ENCODE measurements at places on chromosomes 4 and X.

- no peak for DNase-seq
Measured at GRCh38 chr4:68907788-68908700, 43.6 kb downstream of the UGT2A3 start.

- no peak for DNase-seq
Measured at GRCh38 chr4:22692736-22693135, at the start of gene GBA3. TSS of gene GBA3 (plus strand) at chr4:22692937.

DNA sequence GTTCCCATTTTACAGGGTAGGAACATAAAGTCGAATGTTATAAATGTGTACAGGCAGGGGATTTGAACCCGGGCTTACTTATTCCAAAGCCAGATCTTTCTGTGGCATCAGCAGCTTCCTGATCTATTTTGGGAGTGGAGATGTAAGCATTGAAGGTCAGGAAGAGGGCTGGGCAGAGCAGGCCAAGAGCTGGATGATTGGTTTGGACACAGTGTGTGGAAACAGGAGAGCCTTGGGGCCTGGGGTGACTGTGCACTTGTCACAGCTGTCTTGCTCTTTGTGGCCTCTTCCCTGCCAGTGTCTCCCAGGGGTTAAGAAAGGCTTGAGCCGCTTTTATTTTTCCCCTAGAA lies 127.9 kb upstream of the ENPP6 start:
- DNase-seq = no peak

DNA sequence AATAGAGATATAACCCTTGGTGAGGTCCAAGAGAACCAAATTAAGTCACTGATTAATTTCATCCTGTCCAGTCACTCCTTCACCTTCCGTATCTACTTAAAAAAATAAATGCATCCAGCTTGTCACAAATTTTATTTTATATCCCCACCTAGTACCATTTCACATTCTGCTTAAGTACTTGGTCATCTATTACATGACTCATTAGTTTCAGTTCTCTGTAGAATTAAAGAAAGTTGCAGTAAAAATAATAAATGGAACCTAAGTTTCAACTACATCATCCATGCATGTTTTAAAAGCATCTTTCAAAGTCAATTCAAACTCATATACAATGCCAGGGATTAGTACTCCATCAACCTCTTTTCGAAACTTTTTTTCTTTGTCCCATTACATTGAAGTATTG lies 130.2 kb downstream of the SH2D1A start:
- no peak for DNase-seq

Measured in GOT3 (cell line).